ENCODE measurements at places on chromosomes 3 and 15.

DNA sequence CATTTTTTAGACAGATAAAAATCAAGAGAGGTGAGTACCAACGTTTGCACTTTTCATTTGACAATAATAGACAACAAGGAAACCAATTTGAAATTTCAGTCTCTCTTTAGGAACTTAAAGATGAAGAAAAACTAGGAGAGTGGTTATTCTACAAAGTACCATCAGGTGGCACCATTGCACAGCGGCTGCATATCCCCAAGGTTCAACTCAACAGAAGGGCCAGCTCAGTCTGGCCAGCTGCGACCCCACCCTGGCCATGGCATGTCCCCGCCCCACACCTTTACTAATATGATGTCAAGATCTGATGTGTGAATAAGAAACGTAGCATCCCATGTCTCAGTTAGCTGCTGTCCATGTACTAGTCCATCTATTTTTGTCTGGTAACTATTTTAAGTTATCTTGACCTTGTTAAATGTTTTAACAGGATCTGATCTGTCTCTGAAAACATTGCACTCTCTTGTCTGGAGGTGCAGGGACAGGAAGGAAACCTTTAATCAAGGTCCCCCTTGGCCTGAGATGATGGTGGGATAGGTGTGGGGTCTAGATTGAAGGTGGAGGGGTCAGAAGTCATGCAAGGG, 35.5 kb upstream of the CGNL1 start:
- no peak for DNase-seq

DNA sequence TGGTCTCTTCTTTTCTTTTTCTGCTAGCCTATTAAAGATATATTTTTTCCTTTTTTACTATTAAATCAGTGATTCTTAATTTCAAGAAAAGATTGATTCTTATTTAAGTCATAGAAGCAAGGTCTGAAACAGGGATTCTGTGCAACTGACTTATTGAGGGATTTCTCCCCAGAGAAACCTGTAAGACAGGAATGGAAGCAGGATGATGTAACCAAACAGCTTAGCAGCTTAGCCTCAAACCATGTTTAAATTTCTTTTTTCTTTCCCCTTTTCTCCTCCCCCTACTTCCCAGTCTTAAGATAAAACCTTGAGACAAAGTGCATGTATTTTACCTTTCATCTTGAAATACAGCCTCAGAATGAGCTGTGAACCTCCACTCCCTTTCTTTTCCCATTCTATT, 322.8 kb downstream of the NEK10 start:
- DNase-seq, result no peak

GRCh38 chr3:4994823-4995499, 15.7 kb downstream of the BHLHE40 start:
- DNase-seq, result no peak

DNA sequence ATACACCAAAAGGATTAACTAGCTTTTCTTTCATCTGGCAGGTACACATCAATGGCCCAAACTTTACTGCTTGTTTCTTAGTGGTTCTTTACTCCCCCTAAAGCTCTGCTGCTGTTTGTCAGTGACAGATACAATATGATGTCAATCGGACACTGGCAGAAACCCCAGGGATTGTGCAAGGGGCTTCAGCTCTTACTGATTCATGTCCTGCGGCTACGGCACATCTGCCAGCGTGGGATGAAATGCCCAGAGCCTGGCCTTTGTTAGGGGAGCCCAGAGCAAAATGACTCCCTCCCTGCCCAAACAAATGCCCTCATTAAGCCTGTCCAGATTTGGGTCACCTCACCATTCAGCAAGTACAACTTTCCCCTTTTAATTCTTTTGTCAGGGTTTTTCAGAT, 28.3 kb downstream of the SRP14 start:
- DNase-seq, result no peak

- DNase-seq, result no peak
Observed at GRCh38 chr3:25423780-25424588, 4.1 kb upstream of the RARB start.

DNA sequence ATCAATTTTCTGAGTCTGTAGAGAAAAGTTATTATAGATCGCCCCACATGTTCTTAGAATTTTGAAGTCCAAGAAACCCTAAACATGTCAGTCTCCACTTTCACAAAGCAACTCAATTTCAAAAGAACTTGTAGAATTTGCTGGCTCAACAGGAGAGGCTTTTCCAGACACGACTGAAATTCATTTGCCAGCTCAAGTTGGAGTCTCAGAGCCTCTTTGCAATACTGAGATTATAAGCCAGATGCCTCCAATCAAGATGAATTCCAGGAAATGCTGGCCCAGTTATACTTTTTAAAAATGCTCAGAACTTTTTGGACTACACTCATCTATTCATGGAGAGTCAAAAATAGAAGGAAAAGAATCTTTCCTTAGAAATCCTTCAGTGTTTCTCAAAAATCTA, 56.9 kb upstream of the NLGN1 start:
- no peak for DNase-seq

GRCh38 chr3:159964166-159964973, 24.3 kb upstream of the IL12A start:
- peak; percentile 10 for DNase-seq

- DNase-seq, result no peak
Observed at GRCh38 chr15:87212041-87212440, 1044.5 kb downstream of the NTRK3 start.

GRCh38 chr3:37103103-37103808, 71.1 kb downstream of the LRRFIP2 start:
- no peak for DNase-seq

GRCh38 chr3:38000242-38000916, 9.8 kb downstream of the VILL start:
- no peak for DNase-seq

DNA sequence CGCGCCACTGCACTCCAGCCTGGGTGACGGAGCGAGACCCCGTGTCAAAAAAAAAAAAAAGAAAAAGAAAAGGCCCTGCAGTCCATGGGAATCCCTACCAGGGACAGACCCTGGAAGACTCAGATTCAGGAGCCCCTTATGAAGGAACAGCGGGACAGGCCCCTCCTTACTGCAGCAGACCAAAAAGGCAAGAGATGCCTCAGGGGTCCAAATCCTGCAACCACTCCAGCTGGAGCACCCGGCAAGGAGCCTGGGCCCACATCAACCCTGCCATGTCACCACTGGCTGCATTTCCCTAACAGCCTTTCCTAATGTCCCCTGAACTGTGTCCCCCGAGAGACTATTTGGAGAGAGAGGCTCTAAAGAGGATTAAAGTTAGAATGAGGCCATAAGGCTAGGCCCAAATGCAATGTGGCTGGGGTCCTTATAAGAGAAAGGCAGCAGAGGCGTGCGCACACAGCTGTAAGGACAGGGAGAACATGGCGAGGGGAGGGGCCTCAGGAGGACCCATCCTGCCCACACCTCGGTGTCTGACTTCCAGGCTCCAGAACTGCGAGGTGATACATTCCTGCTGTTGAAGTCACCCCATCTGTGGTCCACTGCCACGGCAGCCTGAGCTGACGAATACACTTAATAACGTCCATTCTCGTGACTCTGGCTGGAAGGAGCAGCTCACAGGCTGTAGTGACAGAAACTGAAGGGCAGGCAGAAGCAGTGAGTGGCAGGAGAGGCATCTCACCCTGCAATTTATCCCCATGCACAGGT, 78.1 kb downstream of the ATP10A start:
- DNase-seq, result no peak

DNA sequence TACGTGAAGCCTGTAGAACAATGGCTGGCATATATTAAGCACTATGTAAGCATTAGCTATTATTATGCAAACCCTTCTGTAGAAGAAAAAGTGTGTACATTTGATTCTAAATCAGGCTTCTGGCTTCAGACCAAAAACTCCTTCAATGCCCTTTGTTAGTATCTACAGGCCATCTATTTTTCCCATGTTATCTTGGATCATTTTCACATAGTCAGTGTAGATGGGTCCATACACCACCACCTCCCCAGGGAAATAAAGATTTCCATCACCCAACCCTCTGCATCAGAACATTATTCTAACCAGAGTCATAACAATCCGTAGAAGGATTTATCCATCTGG, 8.0 kb upstream of the KLHL6 start:
- DNase-seq, result no peak

- DNase-seq, result no peak
Observed at GRCh38 chr3:72086042-72086742, 301.2 kb upstream of the PROK2 start.

- DNase-seq, result no peak
Observed at GRCh38 chr3:177835917-177836316, 638.6 kb upstream of the TBL1XR1 start.

- DNase-seq, result no peak
Observed at GRCh38 chr3:149845570-149846244, 32.7 kb downstream of the RNF13 start.

- DNase-seq, result no peak
Observed at GRCh38 chr3:183811638-183812037, 13.7 kb downstream of the MAP6D1 start.

DNA sequence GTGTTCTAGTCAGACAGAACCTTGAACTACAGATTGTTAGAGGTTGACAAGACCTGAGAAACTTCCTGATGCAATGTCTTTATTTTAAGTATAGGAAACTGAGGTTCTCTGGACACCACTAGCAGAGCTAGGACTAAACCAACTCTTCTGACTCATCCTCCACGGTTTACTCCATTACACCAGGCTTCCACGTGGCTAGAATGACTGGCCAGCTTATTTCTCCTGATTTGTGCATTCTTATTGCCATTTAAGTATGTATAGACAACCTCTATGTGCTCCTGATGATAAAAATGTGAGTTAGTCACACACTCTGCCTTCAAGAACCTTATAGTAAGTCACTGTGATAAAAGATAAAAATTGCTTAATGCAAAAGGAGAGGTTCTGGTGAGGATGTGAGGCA, 182.7 kb downstream of the MEX3B start:
- DNase-seq, result no peak

- no peak for DNase-seq
Observed at GRCh38 chr15:22806664-22807063, 20.2 kb downstream of the NIPA1 start.
